Frontal cortex (tissue), 4 donors: ENCODE measurements at places on chromosomes 1 and 21. TPM values are rescaled to one million over a fixed set of nuclear protein-coding genes. Genes with fewer than 3 reads are reported as not detected.
A peak's percentile ranks its signal among the peaks of the same experiment; 100 is the strongest.

Gene TNFRSF25
- 9.0 TPM for total RNA-seq

- DNase-seq, result peak; percentile 55
Measured at GRCh38 chr1:114152508-114153260, 985 bp downstream of the SYT6 start.

Gene NR1I3
- not detected for total RNA-seq

GRCh38 chr1:99507906-99508732 is 137.8 kb upstream of the PALMD start:
- no peak for DNase-seq

Gene MR1
- total RNA-seq, result 0.41 TPM

DNA sequence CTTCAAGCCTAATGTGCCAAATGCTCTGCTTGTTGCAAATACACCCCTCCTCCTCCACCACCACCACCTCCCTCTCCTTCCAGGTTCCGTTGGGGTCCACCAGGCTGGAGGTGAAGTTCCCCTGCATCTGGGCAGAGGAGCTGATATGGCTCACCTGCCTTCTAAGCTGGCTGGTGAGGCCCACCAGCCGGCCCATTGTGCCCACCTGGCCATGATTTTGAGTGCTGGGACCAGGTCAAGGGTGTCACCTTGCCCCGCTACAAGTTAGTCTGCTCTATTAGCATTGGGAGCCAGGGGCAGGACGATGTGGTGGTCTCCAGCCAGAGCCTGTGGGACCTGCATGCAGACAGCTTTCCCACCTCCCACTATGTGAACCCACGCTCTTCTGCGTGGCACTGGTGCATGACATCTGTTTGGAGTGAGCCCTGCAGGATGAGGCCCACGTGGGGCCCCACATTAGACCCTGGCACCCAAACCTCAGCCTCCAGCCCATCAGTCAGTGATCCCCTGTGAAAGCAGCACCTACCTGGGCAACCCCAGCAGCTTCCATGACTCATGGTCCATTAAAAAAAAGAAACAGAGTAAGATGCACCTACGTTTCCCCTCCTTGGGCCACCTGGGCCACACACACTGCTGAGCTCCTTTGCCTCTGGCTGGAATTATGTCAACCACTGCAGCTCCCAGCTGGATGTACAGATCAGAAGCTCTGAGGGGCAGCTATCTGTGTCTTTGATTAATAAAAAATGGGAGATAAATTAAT is 15.6 kb upstream of the CDCP2 start:
- DNase-seq, result no peak
